GM10248 (cell line): ENCODE measurements at places on chromosomes 3 and 15.

DNA sequence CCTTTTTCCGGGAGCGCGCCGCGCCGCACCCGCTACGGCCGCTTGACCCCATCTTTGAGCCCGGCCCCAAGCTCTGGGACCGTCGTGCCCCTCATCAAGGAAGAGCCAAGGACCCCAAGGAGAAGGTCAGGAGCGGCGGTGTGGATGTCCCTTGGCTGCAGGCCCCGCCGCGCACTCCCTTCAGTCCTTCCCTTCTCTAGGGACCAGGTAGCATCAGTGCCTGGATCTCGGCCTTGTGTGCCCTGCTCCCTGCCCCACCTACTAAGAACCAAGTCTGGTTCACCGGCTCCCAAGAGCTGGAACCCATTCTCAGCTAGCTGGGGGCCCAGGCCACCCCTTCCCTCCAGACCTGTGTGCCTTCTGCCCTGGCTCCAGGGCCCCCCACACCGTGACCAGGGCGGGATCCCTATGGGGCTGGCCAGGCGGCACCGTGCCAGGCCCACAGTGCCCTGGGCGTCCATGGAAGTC is 69.3 kb upstream of the CGNL1 start:
- DNase-seq: no peak

GRCh38 chr15:27681038-27681437 is 418.1 kb downstream of the OCA2 start:
- no peak for DNase-seq

DNA sequence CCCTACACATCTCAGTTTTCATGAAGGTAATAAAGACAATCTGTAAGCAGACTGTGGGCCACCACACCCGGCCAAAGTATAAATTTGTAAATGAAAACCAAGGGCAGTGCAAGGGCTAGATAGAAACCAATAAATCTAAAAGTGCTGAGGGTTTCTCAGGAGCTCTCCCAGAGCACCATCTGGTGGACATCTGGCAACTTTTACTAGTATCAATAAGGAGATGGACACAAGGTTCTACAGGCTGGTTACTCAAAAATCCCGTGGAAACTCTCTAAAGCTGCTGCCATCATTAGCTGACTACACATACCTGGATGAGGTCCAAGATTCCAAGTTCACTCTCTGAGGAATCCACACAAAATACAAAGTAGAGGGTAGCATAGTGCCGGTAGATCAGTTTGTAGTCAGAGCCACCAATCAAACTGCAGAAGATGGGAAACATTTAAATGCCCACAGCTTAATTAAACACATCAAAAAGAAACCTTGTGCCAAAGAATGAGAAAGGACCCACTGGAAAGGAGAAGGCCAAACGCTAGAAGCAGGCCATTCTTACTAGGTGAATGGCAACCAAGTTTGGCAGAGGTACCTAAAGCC is 5.5 kb downstream of the AP3S2 start:
- DNase-seq: no peak

GRCh38 chr15:82750831-82751180 is 41.1 kb upstream of the AP3B2 start:
- DNase-seq: peak; percentile 32

DNA sequence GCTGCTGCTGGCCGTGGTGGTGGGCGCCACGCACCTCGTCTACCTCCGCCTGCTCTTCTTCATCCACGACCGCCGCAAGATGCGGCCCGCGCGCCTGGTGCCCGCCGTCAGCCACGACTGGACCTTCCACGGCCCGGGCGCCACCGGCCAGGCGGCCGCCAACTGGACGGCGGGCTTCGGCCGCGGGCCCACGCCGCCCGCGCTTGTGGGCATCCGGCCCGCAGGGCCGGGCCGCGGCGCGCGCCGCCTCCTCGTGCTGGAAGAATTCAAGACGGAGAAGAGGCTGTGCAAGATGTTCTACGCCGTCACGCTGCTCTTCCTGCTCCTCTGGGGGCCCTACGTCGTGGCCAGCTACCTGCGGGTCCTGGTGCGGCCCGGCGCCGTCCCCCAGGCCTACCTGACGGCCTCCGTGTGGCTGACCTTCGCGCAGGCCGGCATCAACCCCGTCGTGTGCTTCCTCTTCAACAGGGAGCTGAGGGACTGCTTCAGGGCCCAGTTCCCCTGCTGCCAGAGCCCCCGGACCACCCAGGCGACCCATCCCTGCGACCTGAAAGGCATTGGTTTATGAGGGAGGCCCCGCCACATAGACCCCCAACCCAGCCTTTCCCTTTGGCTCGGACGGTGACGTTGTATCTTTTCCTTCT is 1.1 kb downstream of the GPR27 start:
- no peak for DNase-seq

DNA sequence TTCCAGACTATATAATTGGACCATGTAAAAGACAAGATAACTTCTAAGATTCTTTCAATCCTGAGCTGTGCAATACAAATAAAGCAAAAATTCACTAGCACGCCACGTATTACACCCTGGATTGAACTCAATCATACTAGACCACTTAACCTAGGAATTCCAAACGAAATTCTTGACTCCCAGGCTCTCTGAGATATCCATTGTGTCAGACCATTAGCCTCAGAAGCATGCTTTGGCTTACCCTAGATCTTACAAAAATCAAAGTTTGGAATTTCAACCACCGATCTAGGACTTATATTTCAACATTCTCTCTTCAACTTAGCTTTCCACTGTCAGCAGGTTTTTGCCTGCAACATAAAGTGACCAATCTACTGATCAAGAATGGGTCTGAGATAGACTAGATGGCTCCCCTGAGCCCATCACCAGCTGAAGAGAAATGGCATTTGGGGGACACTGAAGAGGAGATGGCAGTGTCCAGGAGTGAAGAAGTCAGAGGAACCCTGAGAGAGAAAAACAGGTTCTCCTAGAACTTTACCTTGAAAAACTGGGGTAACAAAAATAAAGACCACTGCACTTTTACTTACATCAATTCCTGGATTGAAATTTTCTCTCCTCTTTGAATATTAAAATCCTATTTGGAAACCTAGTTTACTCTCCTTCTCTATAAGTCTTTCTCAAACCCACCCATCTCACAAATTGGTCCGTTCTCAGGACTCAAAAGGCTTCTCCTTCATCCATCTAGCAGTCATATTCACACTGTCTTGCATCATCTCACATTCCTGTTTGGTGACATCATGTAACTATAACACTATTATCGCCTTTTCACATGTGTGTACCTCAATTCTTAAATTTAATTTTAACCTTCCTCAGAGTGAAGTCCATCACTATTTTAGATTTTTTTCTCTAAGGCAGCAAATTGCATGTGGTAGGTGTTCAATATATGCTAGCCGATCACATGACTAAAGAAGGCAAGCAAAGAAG is 18.5 kb downstream of the CPNE4 start:
- DNase-seq: no peak

- peak; percentile 62 for DNase-seq
Measured at GRCh38 chr3:69161587-69162307, 39.4 kb upstream of the LMOD3 start.

- no peak for DNase-seq
Measured at GRCh38 chr15:33722005-33722672, 246.2 kb upstream of the CHRM5 start.

- no peak for DNase-seq
Measured at GRCh38 chr3:182919866-182920357, 60.4 kb downstream of the DCUN1D1 start.

DNA sequence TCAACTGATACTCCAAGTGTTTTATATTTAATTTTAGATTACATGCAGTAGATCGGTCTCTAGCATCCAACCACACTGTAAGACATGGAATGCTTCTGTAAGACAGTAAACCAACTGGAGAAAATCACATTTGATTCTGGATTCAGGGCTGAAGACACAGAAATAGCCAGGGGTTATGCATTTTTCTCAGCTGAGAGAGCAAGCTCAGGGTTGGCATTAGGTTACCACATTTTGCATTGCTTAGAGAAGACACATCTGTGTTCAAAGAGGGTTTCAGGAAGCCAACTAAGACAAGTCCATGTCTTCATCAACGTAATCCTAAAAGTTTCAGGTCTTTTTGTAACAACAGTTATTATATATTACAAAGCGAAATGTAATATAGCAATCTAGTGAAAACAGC is 27.7 kb upstream of the UNC13C start:
- no peak for DNase-seq

DNA sequence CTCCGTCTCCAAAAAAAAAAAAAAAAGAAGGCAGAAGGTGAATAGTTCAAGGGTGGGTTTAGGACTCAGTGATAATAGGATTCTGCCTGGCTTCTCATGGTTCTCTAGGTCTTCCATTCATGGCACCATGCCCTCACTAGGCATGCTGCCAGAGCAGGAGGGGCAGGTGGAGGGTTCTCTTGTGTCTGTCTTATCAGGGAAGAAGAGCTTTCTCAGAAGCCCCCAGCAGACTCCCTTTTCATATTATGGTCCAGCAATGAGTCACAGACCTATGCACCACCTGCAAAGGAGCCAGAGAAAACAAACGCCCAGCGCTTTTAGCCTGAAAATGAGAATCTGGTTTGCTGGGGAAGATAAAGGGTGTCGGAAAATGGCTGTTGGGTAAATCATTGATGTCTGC is 3.0 kb downstream of the CCR2 start:
- no peak for DNase-seq

DNA sequence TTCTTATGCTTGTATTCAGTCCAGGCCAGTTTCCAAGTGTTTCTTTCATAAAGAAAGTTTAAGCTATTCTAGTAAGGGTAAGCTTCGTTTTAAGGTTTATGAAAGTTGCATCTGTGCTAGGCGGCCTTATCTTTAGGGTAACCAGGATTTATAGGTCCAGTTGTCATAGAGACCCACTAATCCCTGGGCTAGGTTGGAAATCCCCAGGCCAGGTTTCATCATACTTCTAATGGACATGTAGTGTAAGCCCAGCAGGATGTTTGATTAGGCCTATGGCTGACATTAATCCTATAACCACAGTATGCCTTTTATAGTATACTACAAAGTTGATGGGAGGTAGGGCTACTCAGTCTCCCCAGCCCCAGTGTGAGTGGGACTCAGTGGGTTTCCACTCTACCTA is 312.4 kb downstream of the CACNA2D3 start:
- no peak for DNase-seq

- no peak for DNase-seq
Measured at GRCh38 chr15:99385865-99386264, 134.6 kb downstream of the LRRC28 start.

DNA sequence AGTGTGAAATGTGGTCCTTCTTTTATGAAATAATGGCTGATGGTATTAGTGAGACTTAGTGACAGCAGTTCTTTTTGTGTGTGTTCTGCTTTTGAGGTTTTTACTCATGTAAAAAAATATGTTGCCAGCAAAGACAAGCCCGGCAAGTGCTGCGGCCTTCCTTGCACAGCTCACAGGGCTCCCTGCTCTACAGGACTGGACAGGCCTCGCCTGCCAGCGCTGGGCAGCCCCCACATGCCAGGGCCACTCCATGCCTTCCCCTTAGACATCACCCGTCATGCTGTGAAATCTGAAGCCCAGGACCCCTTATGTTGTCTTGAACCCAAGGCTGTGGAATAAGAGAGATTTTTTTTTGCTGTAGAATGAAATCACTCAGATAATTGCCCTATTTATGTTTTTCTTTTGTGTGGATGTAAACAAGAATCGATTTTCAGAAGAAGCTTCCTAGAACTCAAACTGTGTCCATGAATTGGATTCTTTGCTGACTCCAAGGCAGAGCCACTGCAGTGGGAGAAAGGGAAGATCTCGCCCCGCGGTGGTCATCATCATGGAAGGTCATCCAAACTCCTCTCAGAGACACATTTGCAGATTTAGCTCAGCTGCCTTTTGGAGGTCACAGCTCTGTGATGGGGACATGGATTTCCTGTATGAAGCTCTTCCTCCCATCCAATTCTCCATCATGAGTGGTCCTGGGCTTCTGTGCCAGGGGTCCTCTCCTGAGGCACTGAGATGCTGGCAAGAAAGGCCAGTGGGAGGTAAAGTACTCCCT is 150.8 kb downstream of the ATP10A start:
- DNase-seq: no peak

- DNase-seq: no peak
Measured at GRCh38 chr3:64379221-64379620, 154.0 kb upstream of the PRICKLE2 start.

DNA sequence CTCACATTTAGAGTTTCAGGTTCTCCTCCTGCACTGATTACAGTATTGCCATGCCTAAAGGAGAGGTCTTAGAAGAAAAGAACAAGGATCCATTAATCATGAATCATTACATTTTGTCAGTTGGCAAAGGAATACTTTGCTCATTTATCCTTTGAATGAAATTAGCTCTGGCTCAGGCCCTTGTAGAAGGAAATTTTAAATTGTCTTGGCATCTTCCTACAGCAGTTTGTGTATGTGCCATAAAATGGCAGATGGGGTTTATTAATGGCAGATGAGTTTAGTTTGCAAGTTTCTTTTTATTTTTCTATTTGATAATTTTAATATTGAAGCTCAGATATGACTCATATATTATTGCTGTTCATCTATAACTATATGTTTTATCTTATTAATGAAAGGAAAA is 181.2 kb upstream of the EPHA3 start:
- no peak for DNase-seq

- DNase-seq: no peak
Measured at GRCh38 chr3:4726549-4726948, 233.4 kb downstream of the ITPR1 start.
